Stimulated activated CD4-positive, alpha-beta T cell treated with anti-CD3 and anti-CD28 coated beads, TNF-alpha, amount 100 ng/mL, for 48 hours (primary cell): ENCODE measurements at places on chromosomes 5 and 9.

DNA sequence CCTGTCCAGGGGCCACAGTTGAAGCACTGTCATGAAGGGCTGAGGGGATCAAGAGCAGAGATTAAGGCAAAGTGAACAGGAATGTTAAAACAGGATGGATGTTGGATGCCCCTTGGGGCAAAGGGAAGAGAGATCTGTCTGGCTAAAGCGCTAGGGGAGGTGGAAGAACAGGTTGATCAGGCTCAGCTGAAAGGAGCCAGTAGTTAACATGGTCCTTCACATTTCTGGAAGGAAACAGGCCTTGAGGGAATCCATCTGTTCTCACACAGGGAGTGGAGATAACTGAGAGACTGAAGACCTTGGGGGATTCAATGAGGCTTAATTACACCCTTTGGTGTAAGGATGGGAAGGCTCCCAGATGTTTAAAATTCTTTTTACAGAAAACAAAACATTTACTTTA lies 5.8 kb downstream of the HAPLN1 start:
- DNase-seq = no peak

DNA sequence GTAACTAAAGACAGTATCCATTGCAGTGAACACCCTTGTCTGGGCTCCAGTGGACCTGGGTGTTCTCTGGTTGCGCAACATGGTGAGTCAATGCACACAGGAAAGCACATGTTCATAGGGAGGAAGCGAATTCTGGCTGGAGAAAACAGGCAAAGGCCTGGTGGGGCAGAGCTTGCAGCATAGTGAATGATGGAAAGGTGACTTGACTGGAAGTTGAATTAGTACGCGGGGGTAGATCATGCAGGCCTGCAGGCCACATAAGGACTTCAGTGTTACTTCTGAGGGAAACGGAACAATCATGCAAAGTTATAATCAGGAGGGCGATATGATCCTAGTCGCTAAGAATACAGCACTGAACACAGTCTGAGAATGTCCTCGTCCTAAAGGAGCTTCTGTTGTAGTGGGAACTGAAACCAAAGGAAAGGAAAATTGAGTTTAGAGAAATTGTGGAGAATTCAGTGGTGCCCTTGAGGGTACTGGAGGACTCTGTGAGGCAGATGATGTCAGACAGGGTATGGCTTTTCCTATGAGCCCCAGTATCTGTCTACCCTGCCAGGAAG lies 71.9 kb upstream of the RANBP3L start:
- no peak for DNase-seq

GRCh38 chr5:178382754-178383164 lies 150.2 kb upstream of the PHYKPL start:
- DNase-seq = no peak

- no peak for DNase-seq
Measured at GRCh38 chr5:1352231-1353219, 7.6 kb upstream of the CLPTM1L start.

- peak; percentile 52 for DNase-seq
Measured at GRCh38 chr5:126422994-126423788, at the start of gene GRAMD2B. TSS of gene GRAMD2B (plus strand) at chr5:126423409. CDS start at chr5:126423607, 198 bp downstream.

DNA sequence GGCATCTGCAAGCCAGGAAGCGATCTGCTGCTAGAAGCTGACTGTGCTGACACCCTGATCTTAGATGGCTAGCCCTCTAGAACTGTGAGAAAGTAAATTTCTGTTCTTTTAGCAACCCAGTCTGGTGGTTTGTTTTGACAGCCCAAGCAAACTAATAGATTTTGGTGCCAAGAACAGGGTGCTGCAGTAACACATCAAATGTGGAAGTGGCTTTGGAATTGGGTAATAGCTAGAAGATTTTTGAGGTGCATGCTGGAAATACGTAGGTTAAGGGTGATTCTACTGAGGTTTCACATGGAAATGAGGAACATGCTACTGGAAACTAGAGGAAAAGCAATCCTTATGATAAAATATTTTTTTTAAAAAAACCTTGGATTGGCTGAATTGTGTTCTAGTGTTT lies 153.5 kb upstream of the SH3GL2 start:
- no peak for DNase-seq

GRCh38 chr9:79014929-79015699 lies 556.7 kb upstream of the TLE4 start:
- no peak for DNase-seq

DNA sequence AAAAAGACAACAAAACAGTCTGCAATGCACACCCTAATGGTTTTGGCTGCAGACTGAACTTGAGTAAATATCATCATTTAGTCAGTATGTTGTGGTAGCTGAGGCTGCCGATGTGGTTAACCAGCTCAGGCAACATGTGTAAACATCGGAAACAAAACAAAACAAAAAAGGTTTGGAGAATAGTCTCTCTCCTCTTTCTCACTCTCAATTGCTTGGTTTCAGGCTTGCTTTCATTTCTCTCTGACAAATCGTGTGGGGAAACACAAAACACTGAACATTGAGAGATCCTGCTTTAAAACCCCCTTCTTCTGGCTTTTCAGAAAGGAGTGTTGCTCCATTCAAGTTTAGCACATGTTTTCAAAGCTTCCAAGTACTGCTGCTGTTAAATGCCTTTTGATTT lies 453.3 kb downstream of the BNC2 start:
- DNase-seq = no peak

GRCh38 chr5:113487781-113488644 lies at the start of gene MCC:
TSS of gene MCC (minus strand) at chr5:113488453.
- DNase-seq = peak; percentile 13

GRCh38 chr5:150144246-150144801 lies 11.3 kb downstream of the PDGFRB start:
- DNase-seq = no peak

DNA sequence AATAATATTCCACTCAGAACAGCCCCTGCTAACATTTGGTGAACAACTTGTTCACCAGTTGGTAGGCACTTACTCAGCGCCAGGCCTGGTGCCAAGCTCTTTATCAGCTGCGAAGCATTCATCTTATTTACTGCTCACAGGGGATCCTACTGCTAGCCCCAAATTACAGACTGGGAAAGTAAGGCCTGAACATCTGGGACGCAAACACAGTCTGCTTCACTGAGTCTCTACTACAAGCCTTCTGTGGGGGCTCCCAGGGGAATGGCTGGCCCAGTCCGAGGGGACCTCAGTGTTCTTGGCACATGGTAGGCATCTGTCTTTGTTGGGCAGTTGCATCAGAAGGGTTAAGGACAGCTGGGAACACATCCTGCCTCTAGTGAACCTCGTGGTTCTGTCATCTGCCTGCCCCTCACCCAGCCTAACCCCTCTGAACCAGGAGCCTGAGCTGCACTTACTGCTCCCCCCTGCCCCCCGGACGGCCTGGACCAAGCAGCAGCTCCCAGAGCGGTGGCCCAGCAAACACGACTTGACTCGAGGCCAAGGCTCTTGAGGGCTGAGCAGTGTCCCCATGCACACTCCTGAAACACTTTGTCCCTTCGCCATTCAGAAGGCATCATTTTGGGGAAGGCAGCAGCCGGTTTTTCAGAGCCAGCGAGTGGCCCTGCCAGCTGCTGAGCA lies at the start of gene PHYHD1:
Gene PHYHD1, plus strand, starts transcription at position 602 of the 678 bp plus-strand sequence. CDS start 1,342 bp downstream, outside the sequence.
- no peak for DNase-seq

- DNase-seq = no peak
Measured at GRCh38 chr5:1399737-1400136, 45.5 kb downstream of the SLC6A3 start.

DNA sequence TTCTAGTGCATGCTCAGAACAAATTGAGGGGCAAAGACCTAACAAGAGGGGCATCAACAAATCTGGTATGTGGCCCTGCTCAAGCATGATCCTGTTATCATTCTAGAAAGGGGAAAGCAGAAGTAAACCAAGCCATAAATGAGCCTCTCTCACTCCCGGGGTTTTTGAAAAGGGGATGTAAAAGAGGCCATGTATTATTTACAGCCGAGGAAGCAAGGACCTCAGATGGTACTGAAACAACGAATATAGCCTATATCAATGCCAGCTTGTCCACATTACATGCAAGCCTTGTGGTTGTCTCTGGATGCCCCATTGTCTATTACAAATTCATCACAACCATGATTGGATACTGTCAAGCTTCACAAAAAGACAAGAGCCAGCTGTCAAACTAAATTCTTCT lies 211.3 kb downstream of the DCP2 start:
- no peak for DNase-seq

- DNase-seq = no peak
Measured at GRCh38 chr9:133605856-133606707, 3.1 kb downstream of the FAM163B start.

DNA sequence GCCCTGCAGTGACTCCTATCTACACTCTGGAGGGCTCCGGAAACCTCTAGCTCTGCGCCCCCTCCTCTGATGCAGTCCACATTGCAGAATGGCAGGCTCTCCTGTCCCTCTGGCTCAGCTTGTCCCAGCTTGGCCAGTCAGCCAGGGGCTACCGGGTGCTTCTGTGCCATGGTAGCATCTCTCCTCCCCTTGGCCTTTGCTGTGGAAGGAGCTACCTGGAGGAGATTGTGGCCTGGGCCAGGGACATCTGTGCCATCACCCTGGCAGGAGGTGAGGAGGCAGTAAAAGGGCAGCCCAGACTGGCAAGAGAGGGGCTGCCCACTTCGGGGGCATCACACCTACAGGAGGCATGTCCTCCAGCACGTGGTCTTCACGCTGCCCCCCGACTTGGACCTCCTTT lies 38.1 kb upstream of the FCN1 start:
- no peak for DNase-seq

GRCh38 chr9:21053851-21054250 lies 22.4 kb upstream of the HACD4 start:
- DNase-seq = no peak

GRCh38 chr5:96433066-96433447 lies at the start of gene PCSK1:
TSS of gene PCSK1 (minus strand) at chr5:96433248. CDS start at chr5:96433042, 206 bp downstream.
- DNase-seq = no peak

DNA sequence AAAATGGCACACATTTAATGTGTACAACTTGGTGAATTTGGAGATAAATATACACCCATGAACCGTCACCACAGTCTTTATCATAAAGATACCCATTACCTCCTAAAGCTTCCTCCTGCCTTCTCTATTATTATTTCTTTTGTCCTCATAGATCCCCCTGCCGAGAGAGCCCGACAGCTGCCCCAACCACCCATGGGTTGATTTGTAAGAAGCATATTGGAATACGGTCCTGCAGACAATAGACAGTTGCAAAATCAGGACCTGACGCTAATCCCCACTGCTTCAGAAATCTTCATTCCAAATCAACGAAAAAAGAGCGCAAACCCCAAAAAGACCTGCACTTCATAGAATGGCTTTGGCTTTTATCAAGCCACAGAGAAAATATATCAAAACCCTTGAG lies 697.5 kb downstream of the SEMA5A start:
- DNase-seq = no peak

- DNase-seq = no peak
Measured at GRCh38 chr9:69253057-69253456, 72.0 kb upstream of the ENTREP1 start.

DNA sequence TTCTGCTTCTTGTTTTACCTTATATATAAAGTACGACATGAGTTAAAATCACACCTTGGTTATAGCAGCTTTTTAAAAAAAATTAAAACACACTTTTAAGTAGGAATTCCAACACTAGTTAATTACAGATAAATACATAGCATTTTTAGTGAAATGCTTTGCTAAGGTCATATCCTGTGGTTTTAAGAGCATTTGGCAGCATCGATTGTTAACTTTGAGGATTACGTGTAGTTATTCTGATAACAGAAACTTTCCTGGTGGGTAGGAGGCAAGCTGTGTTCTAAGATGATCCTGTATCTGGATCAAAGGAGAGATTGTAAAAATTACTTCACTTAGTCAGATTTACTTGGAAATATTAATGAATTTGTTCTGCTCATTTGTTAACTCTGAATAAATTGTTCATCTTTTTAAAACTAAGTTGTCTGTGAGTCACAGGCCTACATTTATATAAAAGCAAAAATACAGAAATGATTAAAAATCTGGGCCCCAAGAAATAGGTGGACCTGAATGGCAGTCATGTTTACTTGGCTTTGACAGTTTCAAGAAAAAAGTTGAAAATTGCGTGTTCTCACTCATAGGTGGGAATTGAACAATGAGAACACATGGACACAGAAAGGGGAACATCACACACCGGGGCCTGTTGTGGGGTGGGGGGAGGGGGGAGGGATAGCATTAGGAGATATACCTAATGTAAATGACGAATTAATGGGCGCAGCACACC lies 58.3 kb downstream of the TRIO start:
- no peak for DNase-seq

DNA sequence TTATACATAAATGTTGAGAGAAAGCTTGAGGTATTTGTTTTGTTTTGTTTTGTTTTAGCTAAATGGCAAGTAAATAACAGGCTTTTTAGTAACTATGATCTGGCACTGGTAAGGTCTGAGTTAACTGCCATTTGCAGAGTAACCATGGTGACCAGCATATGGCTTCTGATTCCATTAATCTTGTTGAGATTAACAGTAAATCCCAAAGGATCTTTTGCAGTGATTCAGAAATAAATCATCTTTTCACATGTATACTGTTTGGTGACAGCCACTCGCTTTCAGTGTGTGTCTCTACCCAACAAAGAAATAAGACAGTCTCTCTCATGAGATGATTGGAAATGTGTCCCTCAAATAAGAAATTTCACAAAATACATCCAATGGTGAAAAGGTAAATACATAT lies 235.6 kb downstream of the RAB3C start:
- no peak for DNase-seq

DNA sequence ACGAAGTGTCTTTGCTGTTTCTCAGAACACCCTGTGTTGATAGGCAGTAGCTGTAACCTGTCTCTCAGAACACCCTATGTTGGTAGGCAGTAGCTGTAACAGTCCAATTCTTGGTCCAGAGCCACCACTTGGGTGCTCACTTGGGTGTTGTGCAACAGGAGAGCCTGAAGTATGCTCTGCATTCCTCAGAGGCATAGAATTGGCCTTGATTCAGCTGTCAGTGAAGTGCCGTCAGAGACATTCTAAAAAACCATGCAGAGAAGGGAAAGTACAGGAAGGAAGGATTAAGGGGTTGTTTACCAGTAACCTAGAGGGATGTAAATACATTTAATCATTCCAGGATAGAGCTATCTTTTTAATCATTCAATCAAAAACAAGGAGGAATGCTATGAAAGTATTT lies 231.2 kb downstream of the ARRDC3 start:
- no peak for DNase-seq
